Activated CD8-positive, alpha-beta memory T cell treated with anti-CD3 and anti-CD28 coated beads, Interleukin-2, amount 50 U/mL, for 48 hours (primary cell): ENCODE measurements at places on chromosomes 4 and X.

DNA sequence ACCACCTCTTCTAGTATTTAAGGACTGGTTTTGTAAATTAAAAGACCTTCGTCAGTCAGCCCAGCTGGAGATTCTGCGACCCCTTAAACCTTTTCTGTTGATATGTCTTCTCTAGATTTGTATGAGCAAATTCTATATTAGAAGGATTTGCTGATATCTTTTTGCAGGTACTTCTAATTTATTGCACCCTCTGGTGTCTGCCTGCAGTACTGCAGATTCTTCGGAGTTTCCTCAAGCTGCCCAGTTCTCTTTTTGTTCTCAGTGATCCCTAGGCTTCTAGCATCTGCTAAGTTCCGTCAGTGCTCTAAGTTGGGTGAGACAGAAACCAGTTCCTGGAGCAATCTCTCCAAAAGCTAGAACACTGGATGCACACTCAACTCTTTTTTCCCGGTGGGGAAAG lies 545.2 kb downstream of the C4orf33 start:
- peak; percentile 60 for DNase-seq

GRCh38 chrX:7946960-7947359 lies 19.7 kb upstream of the PNPLA4 start:
- no peak for DNase-seq

DNA sequence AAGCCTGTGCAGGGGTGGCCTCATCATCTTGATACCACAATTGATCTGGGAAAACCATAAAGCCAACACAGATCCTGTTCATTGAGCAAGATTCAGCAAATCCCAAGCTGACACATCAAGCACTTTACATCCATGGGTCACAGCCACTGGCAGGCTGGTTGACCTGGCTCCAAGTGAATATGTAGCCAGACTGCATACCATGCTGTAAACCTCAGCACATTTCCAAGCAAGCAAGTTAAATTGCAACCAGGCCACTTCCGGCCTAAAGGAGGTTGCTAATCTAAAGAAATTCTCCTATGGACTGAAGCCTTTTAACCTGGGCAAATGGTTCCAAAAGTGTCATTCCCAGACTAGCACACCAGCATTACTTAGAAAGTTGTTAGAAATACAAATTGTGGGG lies 54.4 kb upstream of the USP26 start:
- DNase-seq, result no peak

DNA sequence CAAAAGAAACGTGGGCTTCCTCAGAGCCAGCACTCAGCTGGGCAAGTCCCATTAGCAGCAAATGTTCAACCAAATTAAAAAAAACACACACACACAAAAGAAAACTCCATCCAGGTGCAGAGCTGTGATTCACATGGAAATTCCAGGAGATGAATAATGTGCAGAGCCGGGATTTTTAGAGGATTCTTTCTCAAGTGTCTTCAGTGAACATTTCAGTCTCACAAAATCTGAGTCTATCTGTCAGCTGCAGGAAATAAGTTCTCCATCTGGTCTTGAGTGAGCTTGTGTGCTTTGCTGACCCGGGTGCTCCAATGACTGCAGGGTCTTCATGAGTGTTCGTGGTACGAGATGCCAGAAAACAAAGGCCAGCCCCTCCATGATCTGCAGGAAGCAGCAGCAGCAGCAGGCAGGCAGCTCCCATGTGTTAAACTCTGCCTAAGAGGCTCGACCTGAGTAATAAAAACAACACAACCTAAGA lies 44.3 kb downstream of the RASGEF1B start:
- DNase-seq, result no peak

- DNase-seq, result no peak
Observed at GRCh38 chrX:65300104-65300809, 234.3 kb downstream of the LAS1L start.

GRCh38 chr4:18180892-18181291 lies 159.3 kb upstream of the LCORL start:
- DNase-seq, result no peak

GRCh38 chr4:24770032-24770584 lies 25.3 kb upstream of the SOD3 start:
- no peak for DNase-seq

DNA sequence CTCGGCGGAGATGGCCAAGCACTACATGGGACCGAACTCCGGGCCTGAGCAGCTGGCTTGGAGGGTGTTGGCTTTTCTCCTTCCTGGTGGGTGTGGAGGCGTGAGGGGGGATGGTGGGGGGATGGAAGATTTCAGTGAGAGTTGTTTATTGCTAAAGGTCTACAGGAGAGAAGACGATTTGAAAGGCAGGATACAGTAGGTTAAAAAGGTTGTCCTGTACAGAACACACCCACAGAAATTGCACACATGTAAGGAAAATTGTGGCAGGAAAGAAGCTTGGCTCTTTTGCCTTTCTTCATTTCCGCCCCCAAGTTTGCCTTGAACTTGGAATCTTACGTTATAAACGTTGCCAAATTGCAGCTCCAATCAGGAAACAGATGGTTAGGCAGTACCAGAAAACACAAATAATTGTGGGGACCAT lies 74.1 kb upstream of the STOX2 start:
- DNase-seq, result no peak

DNA sequence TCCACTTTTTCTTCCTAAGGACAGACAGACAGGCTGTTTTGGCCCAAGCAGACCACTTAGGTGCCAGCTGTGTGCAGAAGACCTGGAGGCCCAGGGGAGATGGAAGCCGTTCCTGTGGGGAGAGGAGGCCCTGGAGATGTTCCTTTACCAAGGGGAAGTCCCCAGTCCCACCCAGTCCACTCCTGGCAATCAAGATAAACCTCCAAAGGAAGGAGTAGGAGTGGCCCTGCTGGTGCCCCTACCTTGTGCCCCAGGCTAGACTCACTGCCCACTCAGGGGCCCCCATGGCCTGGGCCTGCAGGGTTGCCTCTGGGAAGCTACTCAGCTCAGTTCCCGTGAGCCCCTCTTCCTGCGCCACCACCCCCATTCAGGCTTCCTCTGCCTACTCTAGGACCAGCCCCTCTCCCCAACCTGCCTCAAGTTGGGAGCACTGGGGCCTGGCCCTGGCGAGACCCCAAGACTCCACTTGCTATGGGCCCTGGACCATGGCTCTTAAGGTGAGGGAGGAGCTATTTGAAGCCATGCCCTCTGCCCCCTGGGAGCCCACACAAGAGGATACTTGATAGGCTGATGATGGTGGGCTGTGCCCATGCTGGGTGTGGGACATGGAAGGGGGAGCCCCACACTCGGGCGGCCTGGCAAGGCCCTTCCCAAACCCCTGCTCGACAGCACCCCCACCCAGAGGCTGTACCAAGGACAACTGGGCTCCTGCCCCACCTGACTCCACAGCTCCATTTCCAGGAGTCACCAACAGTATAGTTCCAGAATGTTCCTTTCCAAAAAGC lies 24.8 kb upstream of the RNF4 start:
- no peak for DNase-seq

GRCh38 chr4:152860046-152860445 lies 76.1 kb upstream of the FHDC1 start:
- no peak for DNase-seq

DNA sequence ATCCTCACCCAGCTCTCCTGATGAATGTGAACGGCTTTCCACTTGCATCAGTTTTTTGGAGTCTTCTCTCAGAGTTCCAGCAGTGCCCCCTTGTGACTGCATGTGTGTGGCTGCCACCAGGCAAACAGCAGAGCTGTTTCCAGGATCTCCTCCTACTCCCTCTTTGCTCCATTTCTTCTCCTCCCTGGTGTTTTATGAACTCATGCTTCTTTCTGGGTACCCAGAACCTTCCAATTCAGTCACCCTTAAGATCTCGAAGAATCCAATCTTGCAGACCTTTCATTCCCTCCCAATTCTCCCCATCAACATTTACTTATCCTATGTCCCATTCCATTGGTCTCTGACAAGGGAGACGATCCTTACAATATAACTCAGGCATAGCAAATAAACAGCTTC lies 6.8 kb upstream of the TCEANC start:
- DNase-seq, result no peak

DNA sequence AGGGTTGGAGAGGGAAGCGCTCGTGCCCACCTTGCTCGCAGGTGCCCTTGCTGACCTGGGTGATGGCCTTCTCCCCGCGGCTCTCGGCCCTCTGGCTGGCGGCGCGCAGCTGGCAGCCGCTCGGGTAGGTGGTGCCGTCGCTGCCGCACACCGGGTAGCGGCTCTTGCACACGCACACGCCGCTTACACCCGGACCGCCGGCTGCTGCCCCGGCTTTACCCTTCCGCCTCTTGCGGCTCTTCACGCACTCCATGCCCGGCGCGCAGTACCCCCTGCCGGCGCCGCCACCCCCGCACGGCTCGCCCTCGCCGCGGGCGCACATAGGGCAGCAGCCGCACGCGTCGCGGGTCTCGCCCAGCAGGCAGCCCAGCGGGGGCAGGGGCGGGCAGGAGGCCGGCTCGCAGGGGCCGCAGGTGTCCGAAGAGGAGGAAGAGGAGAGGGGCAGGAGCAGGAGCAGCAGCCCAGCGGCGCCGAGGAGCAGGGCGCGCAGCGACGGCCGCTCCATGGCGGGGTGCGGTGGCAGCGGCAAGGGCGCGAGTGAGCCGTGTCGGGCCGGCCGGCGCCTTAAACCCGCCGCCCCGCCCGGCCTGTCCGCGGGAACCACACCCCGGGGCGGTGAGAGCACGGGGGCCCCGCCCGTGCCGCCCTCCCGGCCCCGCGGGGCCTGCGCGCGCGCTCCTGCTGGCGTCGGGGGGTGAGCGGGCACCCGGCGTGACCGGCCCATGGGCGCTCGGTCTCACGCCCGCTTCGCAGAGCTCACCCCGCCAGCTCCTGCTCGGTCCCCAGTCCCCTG lies at the start of gene IGFBP7:
Gene IGFBP7, minus strand, starts transcription at position 539 of the 793 bp plus-strand sequence. Its CDS starts 34 bp downstream, at position 505.
- DNase-seq, result no peak

- no peak for DNase-seq
Observed at GRCh38 chrX:109818976-109819375, 85.9 kb upstream of the ACSL4 start.

GRCh38 chr4:174538123-174538875 lies 16.0 kb upstream of the HPGD start:
- DNase-seq, result no peak

DNA sequence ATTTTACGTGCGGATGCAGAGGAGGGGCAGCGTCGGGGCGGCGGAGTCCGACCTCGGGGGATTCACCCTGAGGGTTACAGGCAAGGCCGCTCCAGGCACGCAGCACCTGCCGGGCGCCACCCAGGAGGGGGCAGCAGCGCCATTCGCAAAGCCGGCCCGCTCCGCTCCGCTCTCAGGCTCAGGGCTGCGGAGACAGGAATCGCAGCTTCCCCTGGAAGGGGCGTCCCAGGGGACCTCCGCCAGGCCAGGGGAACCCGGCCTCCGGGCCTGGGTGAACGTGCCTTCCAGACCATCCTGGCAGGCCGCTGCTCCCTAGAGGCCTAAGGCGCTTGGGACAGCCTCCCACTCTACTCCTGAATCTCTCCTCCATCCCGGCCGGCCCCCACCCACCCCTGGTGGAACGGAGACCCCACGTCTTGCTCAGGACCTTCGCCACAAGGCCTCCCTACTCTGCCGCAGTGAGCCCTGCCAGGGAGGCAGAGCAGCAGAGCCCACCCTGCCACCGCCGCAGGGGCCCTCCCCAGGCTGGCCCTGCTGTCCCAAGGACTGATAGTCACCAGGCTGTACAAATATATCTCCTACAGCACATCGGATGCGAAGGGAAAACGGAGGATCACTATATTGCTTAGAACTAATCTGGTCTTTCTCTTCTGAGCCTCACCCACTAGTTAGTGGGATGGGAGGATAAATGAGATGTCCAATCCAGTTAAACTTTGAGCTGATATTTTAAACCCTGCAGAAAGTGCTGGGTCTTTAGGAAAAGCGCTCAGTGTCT lies 115.0 kb downstream of the SMIM20 start:
- peak; percentile 90 for DNase-seq

DNA sequence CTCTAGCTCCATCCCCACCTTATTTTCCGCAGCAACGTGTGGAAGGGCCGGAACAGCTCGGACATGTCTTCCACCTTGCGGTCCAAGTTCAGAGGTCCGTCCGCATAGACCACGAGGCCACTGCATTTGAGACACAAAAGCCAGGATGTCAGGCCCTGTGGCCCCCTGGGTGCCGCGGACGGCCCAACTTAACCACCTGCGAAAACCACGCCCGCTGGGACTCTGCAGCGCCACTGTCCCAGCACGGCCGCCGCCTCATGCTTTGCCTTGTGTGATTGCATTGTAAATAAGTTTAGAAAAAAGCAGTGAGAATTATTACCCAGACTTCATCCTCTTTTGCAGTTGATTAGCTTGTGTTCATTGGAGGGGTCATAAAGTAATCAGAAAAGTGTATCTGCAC lies 58.2 kb upstream of the MXD4 start:
- peak; percentile 42 for DNase-seq

DNA sequence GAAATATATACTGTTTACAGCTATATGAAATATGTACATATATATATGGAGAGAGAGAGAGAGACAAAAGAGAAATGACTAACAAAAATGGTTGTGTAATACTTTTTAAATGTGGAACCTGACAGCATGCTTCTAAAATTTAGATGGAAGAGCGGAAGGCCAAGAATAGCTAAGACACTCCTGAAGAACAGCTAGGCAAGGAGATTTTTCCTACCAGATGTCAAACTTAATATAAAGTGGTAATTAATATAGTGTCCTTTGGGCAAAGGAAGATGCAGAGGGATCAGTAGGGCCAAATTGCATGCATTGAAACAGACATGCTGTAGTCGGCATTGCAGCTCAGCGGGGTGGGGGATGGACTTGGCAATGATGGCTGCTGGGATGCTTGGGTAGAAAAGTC lies 45.2 kb downstream of the ADD1 start:
- DNase-seq, result no peak

DNA sequence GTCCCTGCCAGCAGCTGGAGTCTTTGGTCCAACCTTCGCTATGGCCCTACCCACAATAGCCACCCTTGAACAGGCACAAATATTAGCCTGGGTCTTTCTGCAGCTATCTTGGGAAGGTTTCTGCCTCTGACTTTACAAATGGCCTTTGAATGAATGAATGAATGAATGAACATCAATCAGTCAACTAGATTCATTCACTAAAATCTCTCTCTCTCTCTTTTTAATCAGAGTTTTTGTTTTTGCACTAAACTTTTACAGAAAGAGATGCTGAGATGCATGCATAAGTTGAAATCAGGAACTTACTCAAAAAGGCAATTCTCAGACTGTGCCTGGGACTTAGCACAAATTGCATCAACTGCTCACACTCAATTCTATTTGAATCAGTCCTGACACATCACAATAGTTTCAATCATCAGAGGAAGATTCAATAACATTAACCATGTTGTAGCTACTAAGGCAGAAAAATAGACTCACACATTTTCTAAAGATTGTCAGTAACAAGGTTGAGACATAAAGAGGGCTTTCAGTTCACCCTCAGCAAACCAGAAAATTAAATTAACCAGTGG lies 55.0 kb downstream of the ANXA3 start:
- DNase-seq, result no peak

GRCh38 chr4:150739591-150739990 lies 157.6 kb downstream of the MAB21L2 start:
- DNase-seq, result no peak

DNA sequence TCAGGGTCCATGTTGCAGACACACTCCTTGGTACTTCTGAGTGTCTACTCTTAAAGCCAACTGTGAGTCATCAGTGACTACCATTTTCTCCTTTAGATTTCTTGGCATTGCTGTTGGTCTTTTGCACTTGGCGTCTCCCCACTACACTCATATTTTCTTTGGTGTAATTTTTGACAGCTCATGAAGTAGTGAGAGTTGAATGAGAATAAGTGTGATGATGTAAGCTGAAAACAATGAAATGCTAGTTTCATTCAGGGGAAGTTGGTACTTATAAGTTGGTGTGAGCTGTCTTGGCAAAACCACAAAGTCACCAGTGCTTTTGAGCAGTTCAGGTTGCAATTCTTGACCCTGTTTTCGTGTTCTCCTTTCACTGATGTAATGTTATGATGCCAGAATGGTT lies 142.9 kb upstream of the ARX start:
- DNase-seq, result no peak

- no peak for DNase-seq
Observed at GRCh38 chr4:54063229-54063628, 1.2 kb downstream of the CHIC2 start.
